ENCODE measurements at places on chromosomes 7 and 10.

- DNase-seq, result peak; percentile 67
These were observed 20.4 kb downstream of the DNAJB12 start for GRCh38 chr10:72334196-72334824.

GRCh38 chr7:47561715-47562446, 20.0 kb downstream of the TNS3 start:
- DNase-seq, result no peak

GRCh38 chr7:38177621-38178003, 433 bp upstream of the STARD3NL start:
- no peak for DNase-seq

- DNase-seq, result no peak
These were observed 35.3 kb downstream of the PLPP4 start for GRCh38 chr10:120492346-120492745.

DNA sequence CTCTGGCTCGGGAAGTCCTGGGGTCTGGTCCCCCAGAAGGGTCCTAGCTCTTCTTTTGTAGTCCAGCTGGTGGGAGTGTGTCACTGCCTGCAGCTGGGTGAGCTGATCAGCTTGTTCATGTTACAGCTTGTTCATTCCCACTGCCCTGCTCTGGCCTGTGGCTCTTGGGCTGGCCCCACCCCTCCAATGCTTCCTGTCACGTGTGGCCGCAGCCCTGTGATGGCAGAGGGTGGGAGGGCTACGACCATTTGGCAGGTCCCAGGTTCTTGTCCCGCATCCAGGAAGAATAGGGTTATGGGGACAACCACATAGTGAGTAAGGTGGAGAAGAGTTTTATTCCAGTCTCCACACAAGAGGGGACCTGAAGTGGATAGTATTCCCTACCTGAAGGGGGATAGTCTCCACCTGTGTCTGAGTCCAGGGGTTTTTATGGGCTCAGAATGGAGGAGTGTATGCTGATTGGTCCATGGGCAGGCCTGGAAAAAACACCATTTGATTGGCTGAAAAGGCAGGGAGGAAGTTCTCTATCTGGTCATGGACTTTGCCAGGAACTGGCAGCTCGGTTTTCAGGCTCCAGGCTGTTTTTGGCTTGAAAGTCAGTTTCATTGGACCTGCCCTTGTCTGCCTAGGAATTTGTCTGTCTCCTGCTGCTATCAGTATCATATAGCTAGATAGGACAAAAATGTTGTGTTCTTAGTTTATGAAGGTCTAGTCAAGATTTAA, 13.1 kb downstream of the SDHAF3 start:
- DNase-seq, result no peak

DNA sequence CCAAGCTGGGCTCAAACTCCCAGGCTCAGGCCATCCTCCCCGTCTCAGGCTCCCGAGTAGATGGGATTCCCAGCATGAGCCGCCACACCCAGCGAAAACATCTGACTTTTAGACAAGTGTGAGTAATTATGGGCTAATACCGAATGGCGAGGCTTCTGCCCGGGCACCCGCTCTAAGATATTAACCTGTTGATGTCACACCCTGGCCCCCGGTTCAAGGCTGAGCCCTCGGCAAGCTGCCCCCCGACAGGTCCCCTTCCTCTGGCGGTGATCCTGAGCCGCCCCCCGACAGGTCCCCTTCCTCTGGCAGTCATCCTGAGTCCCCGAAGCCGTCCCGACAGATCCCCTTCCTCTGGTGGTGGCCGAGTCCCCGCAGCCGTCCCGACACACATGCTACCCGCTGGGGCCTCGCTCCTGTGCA, 5.2 kb downstream of the PSMG3 start:
- no peak for DNase-seq

- DNase-seq, result no peak
These were observed 73.3 kb upstream of the NANOS1 start for GRCh38 chr10:118955951-118956801.

Measured in right kidney (tissue), 9 donors.